Muscle of leg (tissue), 16 donors: ENCODE measurements at places on chromosomes 16 and 17. TPM values are rescaled to one million over a fixed set of nuclear protein-coding genes. Genes with fewer than 3 reads are reported as not detected.

- DNase-seq, result no peak
These were observed 15.4 kb upstream of the KRT24 start for GRCh38 chr17:40718930-40719329.

GRCh38 chr16:19375561-19376158 is 42.0 kb upstream of the TMC5 start:
- DNase-seq, result peak; percentile 69

ZNF287 gene
- 6.1 TPM for polyA plus RNA-seq

CRHR1 gene
- 0.29 TPM for polyA plus RNA-seq

DNA sequence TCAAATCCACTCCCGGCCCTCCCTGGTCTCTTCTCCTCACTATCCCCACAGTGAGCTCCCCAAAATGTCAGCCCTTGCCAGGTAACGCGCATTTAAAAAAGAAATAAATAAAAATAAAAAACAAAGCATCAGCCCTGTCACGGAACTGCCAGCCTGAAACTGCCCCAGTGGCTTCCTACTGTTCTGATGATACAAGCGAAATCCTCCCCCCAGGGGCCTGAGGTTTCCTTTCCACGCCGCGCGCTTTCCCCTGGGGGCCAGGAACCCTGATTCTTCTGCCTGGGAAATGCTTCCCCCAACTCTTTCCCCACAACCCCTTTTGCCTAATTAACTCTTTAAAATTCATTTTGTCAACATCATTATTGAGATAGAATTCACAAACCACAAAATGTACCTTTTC is 12.2 kb upstream of the RPH3AL start:
- DNase-seq, result no peak

DNA sequence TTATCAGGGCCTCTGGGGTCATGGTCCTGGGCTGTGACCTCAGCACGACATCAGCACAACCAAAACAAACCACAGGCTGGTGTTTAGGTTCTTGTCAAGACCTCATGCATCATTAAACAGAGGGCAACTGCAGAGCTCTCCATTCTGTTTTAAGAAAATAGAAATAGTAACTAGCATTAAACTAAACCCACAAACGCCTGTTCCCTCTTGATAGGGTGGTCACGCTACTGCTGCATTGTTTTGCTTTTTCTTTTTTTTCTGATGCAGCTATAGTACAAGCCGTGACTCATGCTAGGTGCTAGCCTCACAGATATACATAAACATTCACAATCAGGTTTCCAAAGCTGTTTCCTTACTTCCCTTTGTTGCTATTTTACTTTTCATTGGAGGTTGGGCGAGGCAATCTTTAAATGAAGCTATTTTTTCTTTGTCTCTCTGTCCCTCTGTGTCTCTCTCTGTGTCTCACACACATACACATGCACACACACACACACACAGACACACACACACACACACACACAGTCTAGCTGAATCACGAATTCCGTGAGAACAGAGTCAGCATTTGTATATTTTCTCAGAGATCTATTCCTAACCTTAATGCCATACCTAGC is 310.3 kb downstream of the CDH13 start:
- DNase-seq, result peak; percentile 22

TLCD3B gene
- 0.76 TPM for polyA plus RNA-seq

DNA sequence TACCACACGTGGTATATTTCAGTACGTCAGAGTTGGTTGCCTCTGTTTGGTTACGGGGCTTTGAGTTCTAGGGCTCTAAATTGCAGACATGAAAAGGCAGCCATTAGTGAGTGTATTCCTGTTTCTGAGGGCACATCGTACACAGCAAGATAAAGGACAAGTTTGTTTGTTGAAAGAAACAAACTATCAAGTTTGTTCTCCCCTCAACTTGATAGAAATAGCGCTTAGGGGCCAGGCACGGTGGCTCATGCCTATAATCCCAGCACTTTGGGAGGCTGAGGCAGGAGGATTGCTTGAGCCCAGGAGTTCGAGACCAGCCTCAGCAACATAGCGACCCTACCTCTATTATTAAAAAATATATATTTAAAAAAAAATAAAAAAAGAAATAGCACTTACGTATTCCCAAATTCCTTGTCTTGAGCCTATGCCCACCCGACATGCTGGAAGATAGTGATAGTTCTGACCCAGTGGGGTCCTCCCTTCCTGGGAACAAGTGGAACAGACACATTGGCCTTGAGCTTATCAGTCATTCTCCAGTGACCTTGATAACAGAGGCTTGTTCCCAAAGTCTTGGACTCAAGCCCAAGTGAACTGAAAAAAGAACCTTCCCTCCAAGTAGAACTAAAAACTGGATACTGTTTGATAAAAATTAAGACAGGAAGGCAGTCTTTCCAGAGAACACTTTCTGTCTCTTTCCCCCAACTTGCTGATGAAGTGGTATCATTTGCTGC is 139.9 kb upstream of the CACNG3 start:
- DNase-seq, result no peak

GRCh38 chr17:80095038-80095843 is 6.1 kb upstream of the GAA start:
- DNase-seq, result no peak

DNA sequence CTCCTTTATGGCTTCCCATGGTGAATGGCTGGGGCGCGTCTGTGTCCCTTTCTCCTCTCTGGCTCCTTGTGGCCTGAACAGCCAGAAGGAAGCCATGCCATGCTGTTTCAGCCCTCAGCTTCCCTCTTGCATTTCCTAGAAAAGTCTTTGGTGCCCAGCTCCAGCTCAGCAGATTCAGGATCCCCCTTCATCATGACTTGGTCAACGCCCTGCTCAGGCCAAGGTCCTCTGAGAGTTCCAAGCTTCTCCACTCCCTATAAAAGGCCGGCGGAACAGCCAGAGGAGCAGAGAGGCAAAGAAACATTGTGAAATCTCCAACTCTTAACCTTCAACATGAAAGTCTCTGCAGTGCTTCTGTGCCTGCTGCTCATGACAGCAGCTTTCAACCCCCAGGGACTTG is at the start of gene CCL13:
CCL13 (plus strand) TSS at position 287 of the 400 bp plus-strand sequence; CDS start at position 334, 47 bp downstream.
- no peak for DNase-seq

GRCh38 chr17:49523706-49524472 is 28.8 kb downstream of the NGFR start:
- no peak for DNase-seq

WFIKKN1 gene
- 0.82 TPM for polyA plus RNA-seq

DNA sequence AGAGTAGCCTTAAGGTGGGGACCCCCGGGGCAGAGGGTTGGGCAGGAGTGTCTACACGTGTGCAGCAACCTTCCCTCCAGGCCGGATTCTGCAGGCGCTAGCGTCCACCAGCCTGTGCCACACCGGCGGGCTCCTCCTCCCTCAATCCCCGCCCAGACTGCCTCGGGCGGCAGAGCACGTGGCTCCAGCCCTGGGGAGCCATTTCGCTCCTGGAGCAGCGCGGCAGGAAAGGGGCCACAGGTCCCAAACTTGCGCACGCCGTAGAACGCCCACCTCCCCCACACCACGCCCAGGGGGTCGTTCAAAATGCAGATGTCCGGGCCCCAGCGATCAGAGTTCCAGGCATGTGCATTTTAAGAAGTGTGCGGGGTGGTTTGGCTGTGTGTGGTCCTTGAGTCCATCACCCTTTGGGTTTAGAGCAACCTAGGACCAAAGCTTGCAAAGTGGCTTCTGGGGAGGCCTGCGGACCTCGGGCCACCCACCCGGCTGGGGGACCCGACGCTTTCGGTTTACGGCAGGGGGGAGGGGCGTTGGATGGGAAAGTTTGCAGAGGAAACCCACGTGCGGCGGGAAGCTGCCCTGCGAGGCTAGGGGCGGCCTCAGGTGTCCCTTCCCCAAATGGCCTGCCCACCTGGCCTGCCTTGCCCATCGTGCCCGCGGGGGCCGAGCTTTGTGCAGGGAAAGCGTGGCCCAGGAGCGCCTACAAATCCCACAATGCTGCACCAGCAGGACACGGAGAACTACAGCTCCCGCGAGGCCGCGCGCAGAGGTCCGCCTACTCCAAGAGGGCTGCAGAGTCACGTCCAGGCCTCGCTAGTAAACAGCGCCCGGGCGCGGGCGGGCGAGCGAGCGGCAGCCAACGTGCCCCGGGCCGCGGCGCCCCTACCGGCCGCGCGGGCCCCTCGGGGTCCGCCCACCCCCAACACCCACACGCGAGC is 1.4 kb downstream of the TFAP4 start:
- DNase-seq, result peak; percentile 97

- no peak for DNase-seq
These were observed 30.7 kb upstream of the ARHGAP17 start for GRCh38 chr16:25045696-25046381.

GRCh38 chr17:64270885-64271284 is 7.8 kb upstream of the TEX2 start:
- no peak for DNase-seq

ZP2 gene
- 0.31 TPM for polyA plus RNA-seq

- DNase-seq, result no peak
These were observed 76.5 kb upstream of the GSE1 start for GRCh38 chr16:85536411-85537330.

- DNase-seq, result no peak
These were observed 55.2 kb downstream of the TBC1D16 start for GRCh38 chr17:79980246-79981043.

DNA sequence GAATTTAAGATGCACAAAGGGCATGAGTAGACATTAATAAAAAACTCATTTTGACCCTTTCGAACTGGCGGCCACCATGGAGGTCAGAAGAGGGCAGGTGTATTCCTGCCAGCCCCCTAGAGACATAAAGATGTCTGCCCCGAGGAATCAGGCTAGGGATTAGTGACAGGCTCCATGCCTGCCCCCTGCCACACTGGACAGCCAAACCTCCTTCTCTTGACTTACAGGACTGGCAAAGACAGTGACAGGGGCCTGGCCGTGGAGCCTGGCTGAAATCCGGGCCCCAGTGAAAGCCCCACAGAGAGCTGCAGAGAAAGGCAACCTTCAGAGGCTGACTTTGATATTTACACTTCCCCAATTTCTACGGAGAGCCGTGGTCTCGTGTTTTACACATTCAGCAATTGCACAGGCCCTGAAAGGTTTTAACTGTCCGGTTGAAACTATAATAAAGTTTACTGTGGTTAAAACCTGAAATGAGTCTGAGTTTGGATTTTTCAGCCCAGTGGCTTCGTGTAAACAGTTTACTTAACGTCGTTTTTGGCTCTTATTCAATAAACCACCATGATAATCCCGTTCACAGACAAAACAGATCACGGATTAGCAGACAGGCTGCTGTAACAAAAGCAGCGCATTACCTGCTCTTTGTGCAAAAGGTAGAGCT is 243.9 kb upstream of the MYOCD start:
- no peak for DNase-seq

DNA sequence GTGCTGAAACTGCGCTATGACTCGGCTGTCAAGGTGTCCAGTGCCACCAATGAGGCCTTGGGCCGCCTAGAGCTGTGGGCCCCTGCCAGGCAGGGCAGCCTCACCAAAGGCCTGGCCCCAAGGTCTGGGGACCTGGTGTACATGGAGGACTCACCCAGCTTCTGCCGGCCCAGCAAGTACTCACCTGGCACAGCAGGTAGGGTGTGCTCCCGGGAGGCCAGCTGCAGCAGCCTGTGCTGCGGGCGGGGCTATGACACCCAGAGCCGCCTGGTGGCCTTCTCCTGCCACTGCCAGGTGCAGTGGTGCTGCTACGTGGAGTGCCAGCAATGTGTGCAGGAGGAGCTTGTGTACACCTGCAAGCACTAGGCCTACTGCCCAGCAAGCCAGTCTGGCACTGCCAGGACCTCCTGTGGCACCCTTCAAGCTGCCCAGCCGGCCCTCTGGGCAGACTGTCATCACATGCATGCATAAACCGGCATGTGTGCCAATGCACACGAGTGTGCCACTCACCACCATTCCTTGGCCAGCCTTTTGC is 25.0 kb downstream of the WNT9B start:
- no peak for DNase-seq

- no peak for DNase-seq
These were observed 11.3 kb downstream of the PRSS22 start for GRCh38 chr16:2846511-2847310.

DNA sequence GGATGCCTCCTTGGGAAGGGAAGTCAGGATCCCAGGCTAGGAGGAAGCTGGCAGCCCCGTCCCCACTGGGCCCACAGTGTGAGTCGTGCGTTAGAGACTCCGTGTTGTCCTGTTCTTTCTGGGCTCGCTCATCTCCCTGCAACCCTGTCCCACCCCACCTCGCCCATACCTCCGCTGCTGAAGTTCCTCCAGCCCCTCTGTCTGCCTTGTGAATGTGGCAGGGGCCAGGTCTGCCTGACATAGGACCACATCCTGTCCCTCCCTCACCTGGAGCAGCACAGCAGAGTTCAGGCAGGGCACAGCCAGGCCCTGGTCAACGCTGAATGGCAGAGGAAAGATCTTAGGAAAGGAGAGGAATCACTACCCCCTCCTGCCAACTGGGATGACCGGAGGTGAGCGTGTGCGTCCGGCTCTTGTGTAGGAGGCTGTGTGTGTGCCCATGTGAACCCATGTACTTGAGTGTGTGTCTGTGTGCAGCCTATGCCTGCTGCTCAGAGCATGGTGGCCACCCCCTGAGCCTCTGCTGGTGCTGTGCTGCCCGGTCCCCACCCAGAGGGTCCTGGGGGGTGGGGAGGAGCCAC is 12.8 kb downstream of the KCNJ18 start:
- DNase-seq, result no peak

GRCh38 chr16:85333337-85333736 is 221.1 kb upstream of the CIBAR2 start:
- no peak for DNase-seq

- peak; percentile 82 for DNase-seq
These were observed 621 bp downstream of the KCNJ2 start for GRCh38 chr17:70169709-70170597.

STX8 gene
- polyA plus RNA-seq, result 46.9 TPM

DNA sequence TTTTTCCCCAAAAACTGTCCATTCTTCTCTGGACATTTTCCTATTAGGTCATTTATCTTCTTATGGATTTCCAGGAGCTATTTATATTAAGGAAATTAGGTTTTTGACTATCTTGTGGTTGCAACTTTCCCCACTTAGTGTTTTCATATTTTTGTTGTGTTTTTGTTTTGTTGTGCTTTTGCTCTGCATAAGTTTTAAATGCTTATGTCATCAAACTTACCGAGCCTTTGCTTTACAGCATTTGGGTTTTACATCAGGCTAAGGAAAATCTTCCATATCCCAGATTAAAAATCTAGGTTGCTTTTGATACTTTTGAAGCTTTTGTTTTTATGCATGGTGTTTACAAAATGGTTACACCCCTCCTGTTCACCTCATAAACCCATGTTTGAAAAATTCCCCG is 27.5 kb downstream of the MAF start:
- no peak for DNase-seq

DNA sequence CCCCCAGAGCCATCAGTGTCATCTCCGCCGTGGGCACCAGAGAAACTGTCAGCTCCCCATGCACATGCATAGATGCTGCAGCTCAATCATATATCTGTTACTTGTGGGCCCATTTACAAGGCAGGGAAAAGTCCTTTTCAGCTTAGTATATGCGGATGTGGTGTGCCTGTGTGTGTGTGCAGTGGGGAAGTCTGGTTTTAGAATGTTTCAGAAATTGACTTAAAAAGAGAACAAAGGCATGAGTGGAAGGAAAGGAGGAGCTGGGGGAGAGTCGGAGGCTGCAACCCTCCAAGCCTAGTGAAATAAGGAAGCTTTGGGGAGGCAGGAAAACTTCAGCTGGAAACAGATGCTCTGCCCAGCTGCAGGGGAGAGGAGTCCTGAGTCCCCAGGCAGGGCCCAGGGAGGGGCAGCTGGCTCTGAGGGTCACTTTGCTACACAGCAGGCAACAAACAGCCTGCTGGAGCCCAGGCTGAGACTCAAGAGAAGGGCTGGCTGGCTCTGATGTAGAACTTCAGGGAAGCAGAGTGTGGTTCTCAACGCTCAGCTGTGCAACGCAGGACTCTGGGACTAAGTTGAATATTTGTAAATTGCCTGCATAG is 11.1 kb upstream of the CD300LD start:
- DNase-seq, result peak; percentile 66

- DNase-seq, result peak; percentile 19
These were observed 1.4 kb downstream of the CYB5D2 start for GRCh38 chr17:4144422-4144747.

- DNase-seq, result no peak
These were observed 279.8 kb downstream of the UTP18 start for GRCh38 chr17:51540151-51540550.

ACSM2A gene
- polyA plus RNA-seq, result 0.61 TPM
